ENCODE measurements at places on chromosomes 5 and 9. TPM values are rescaled to one million over a fixed set of nuclear protein-coding genes. Genes with fewer than 3 reads are reported as not detected.

DNA sequence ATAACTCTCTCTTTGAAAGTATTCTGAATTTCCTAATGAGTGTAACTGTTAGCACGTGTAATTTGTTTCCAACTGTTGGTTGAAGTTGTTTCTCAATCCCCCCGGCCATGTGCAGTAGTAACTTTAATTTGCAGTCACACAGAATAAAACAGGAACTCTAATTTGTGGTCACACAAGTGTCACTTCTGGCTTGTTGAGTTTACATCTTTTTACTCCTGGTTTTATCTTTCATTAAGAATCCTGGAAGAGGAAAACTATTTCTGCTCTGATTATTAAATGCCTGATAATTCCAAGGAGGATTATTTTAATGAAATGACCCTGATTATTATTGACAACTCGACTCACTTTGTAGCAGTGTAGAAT is 1.2 kb downstream of the SCAMP1 start:
- DNase-seq, result no peak

Gene STC2
- total RNA-seq, result 311 TPM

GRCh38 chr5:82494942-82495341 is 216.8 kb upstream of the RPS23 start:
- DNase-seq, result no peak

DNA sequence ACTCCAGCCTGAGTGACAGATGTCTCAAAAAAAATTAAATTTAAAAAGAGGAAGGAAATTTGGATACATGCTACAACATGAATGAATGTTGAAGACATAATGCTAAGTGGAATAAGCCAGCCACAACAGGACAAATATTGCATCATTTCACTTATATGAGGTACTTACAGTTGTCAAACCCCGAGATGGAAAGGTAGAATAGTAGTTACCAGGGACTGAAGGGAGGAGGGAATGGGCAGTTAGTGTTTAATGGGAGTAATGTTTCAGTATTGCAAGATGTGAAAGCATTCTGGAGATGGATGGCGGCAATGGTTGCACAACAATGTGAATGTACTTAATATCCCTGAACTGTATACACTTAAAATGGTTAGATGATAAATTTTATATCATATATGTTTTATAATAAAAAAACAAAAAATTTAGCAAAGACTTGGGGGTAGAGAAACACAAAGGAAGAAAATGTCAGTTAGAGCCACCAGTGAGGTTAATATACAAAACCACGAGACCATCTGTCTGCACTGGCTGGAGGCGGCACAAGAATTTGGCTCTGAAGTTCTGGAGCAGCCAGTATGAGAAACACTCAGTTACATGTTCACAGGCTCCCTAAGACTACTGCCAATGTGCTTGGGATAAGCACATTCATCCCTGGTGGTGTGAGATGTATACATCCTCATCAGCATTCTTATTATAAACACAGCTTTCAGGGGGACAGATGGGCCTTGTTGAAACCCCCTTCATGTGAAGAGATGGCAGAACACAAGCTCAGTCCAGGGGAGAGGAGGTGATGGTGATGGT is 37.0 kb upstream of the RPS23 start:
- no peak for DNase-seq

DNA sequence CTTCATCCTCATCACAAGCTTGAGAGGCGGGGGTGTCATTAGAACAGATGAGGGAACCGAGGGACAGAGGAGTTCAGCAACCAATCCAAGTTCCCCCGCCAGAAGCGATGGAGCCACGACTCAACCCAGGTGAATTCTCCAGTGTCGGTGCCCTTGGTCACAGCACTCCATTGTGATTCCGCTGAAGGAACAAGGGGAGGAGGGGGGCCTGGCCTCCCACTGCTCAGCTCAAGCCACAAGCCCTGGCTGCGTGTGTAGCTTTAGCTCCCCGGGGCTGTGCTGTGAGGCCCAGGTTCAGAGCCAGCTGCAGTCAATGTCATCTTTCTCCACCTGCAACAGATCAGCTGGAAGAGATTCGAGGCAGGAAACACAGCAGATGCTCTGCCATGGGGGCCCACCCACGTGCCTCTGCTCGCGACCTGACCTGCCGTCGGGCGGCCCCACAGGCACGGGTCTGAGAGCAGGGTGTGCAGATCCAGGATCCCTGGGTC is 72.6 kb downstream of the GTF3C4 start:
- DNase-seq, result no peak

DNA sequence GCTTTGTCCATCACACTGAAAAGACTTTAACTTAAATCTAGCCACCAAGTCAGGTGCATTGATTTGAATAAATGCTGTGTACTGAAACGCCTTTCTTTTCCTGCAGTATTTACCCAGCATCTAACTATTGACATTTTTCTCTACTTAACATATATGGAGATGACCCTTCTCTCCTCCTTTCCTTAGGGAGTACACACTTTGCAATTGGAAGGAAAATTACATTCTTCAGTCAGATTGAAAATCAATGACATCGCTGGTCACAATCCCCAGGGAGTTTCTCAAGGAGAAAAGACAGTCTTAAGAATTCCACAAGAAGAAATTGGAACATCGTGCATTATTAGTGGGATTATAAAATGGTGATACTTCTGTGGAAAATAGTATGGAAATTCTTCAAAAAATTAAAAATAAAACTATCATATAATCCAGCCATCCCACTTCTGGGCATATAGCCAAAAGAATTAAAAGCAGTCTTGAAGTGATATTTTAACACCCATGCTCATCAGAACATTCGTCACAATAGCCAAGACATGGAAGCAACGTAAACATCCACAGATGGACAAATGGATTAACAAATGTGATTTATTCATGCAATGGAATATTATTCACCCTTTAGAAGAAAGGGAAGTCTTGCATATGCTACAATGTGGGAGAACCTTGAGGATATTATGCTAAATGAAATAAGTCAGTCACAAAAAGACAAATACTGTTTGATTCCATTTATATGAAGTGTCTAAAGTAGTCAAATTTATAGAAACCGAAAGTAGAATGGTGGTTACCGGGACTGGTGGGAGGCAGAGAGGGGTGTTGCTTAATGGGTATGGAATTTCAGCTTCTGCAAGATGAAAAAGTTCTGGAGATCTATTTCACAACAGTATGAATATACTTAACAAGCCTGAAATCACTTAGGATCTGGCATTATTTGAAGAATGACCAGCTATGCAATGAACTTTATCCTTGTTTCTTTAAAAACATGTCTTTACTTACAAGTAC is 14.3 kb upstream of the FREM1 start:
- peak; percentile 21 for DNase-seq

DNA sequence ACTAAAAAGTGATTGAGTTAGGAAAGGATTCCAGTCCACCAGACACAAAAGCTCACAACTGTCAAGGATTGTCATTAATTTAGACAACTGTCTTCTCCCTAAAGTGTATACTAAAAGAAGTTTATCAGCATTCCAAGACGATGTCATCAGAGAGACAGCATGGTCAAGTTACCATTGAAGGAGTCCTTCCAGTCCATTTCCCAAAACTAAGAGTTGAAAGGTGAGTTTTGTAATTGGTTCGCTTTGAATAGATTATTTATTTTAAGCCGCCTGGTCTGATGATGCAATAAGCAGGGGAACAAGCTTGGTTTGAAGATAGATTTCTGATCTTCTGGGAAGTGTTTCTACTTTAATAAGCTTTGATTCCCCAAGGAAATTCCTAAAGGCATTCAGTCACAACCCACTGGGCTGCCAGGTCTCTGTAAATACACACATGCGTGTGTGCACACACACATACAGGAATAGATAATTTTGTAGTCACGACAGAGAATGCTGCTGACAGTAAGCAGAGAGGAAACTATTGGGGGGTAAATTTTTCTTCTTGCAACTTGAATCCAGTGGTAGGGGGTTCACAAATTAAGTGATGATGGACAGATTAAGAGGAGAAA is 234.8 kb downstream of the PIK3R1 start:
- peak; percentile 95 for DNase-seq

DNA sequence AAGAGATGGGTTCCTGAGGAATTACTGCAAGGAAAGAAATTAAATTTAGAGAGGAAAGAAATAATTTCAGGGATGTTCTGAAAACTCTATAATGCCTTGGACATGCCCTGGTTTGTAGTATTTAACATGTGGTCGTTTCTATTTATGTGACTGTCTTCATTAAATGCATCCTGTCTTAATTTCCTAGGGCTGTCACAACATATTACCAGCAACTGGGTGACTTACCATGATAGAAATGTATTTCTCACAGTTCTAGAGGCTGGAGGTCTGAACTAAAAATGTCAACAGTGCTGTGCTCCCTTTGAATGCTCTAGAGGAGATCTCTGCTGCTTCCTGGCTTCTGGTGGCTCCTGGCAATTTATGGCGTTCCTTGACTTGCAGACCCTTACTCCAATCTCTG is 287.7 kb downstream of the FBXL7 start:
- no peak for DNase-seq

DNA sequence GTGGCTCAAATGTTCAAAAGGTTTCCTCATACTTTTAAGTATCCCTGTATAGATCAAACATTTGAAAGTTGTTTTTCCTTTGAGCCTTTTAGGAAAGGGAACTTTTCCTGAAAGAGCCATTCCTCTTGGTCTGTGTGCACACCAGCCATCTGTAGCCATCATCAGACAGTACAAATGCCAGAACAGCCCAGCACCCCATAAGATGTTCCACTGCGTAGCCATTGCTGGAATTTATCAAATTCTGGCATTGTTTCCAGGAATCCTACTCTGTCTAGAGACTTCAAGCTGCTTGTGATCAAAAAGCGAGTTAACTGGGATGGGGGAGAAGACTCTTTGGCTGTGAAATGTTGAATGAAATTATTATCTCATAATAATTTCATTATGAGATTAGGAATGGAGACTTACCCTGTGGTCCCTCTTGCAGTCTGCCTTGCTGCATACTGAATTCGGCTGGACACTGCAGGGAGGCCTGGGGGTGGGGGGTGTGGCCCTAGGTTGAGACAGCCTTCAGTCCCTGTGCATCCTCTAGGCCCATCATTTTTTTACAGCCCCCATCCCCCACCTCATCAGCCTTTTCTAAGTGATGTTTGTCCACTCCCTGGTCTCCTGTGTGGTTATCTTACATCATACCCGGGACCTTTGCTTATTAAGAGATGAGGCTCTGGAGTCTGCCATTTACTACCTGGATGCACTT is 99.8 kb downstream of the RALGPS1 start:
- no peak for DNase-seq

DNA sequence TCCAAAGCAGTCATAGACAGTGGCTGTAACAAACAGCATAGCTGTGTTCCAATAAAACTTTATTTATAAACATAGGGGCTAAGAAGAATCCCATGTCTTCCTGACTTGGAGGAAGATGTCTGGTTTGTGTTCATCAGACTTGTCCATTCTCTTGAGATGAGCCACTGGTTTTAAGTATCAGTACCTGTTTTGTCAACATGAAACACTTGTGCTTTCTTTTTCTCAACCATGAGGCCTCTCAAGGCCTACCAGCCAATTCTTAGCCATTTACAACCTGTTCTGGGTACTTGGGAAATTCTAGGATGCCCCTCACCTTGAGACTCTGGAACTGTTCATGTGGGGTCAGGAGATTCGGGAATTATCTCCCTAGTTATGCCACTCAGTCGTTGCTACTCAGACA is 154.3 kb upstream of the PPP1R2B start:
- DNase-seq, result no peak

DNA sequence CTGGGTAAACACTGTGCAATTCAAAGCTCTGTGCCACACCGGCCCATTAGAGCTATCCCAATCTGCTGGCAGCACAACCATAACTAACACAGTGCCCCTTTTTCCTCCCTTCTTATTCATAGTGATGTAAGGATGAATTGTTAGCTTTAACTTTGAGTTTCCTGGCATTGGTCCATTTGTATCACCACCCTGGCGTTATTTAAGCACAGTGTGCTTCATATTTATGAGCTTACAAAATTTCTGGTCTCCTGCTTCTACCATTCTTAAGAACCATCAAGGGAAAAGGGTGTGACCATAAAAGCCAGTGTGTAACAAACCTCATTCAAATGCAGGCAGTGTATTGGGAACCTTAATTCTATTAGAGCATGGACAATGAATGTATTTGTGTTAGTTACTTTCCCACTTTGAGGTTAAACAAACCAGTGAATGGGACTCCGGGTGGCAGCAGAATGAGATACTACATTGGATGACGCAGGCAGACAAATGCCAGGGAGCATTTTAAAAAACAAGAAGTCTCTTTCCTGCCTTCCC is 222.6 kb downstream of the TMEM161B start:
- no peak for DNase-seq

DNA sequence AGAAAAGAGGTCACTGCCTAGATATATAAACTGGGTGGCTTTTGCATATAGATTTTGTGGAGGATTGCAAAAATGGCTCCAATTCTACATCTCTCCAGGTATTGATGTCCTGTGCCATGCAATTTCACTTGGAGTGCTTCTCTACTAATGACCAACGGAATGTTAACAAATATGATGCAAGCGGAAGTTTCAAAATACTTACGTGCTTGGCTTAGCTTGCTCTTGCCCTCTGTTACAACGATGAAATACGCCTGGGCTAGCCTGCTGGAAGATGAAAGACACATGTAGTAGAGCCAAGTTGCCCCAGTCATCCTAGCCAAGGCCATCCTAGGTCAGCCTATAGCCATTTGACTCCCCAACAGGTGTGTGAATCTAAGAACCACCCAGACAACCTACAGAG is 3.6 kb upstream of the POC5 start:
- no peak for DNase-seq

Gene SLC22A4
- total RNA-seq, result 6.3 TPM

- peak; percentile 91 for DNase-seq
Measured at GRCh38 chr9:33159777-33160127, 7.4 kb downstream of the B4GALT1 start.
